ENCODE measurements at places on chromosomes 6 and 20.
A peak's percentile ranks its signal among the peaks of the same experiment; 100 is the strongest.

DNA sequence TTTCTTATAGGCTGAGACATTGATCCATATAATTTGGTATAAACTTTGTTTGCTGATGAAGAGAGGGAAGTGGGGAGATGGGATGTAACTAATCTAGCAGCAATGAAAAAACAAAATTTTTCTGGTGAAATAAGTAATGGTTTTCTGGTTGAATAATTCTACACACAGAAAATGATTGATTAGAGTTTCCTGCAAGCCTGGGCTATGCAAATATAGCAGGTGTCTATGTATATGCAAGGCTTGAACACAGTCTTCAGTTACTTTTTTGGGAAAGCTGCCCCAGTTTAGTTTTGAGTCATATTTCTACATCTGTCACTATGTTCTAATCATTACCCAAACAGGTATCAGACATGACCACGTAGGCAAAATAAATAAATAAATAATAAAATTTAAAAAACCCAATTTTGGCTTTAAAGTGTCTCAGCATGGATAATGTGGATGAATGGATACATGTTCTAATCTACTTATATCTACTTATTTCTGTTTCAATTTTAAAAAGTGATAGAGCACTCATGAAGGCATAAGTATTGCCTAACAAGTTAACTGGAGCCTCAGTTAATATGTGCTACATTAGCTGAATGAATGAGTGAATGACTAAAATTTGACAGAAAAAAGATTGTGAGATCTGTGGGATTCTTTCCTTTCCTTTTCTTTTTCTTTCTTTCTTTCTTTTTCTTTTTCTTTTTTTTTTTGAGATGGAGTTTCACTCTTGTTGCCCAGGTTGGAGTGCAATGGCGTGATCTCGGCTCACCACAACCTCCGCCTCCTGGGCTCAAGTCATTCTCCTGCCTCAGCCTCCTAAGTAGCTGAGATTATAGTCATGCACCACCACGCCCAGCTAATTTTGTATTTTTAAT lies 37.2 kb upstream of the TFB1M start:
- H3K36me3 ChIP-seq, result peaks cover 4% of the 10 kb centered on the region
- no peak for DNase-seq
- no peaks in the 10 kb centered on the region for H3K4me1 ChIP-seq
- no peak overlapping the region for H3K4me3 ChIP-seq

DNA sequence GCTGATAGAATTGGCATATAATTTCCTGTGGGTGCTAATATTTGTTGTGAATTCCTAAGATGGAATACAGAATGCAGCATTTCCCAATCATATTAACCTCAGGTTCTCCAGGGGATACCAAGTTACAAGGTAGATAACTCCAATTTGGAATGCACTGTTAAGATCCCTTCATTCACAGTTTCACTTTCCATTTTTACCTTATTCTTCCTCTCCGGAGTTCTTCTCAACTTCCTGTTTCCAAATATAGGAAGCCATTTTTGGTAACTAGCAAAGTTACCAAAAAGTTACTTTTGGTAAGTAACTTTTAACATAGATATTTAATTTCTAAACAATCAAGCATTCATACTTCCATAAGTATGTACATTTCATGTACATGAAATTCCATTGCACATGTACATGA lies 63.5 kb upstream of the PHACTR2 start:
- no peak overlapping the region for H3K27ac ChIP-seq
- peaks cover 2% of the 10 kb centered on the region for H3K4me1 ChIP-seq
- H3K4me3 ChIP-seq, result no peak overlapping the region

DNA sequence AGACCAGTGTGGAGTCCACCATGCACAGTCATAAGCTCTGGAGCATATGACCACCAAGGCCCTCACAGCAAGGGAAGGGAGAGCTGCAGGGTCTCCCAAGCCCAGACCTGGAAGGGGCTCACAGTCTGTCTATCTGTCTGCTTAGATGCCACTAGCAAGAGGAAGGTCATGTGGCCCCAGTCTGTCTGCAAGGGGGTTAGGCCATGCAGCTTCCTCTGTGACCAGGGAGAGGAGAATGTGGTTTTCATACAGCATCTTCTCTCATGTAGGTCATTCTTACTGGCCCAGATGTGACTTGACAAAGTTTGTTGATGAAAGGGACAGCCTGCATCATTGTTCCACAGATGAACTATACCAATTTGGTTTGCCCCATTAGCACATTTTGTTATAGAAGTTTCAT lies 260.8 kb downstream of the FARS2 start:
- H3K27ac ChIP-seq, result no peak overlapping the region
- no peak overlapping the region for H3K4me3 ChIP-seq
- no peak for DNase-seq

DNA sequence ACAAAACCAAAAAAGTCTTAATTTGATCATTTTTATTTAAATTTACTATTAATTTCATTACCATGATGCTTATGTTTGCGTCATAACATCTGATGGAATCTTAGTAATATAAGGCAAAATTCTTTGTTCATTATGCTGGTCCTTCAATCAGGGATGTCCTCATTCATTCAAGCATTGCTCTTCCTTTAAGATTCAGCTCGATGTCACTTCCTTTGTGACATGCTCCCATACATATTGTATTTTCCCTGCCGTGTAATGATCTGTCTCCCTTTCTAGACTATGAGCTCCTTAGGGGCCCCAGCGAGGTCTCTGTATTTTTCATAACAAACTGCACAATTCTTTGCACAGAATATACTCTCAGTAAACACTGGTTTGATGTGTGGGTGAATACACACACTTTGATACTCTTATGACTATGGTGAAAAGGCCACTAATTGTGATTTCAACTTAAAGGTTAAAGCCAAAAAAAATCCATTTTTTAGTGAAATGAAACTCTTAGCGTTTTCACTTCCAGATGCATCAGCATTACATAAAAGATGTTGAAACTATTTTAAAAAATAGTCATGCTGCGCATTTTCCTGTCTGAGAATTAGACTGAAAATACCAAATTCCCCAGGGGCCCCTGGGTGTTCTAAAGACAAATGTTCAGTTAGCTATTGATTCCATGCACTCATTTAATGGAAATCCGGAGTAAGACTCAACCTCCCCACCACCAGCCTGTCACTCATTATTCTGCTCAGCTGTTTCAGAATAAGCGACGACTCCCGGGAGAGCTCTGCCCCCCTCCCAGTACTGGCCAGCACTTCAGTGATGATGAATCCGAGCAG lies 169.7 kb downstream of the ATXN1 start:
- H3K4me1 ChIP-seq, result peaks cover 13% of the 10 kb centered on the region
- H3K36me3 ChIP-seq, result peaks cover 2% of the 10 kb centered on the region
- DNase-seq, result no peak
- no peak overlapping the region for H3K4me3 ChIP-seq

DNA sequence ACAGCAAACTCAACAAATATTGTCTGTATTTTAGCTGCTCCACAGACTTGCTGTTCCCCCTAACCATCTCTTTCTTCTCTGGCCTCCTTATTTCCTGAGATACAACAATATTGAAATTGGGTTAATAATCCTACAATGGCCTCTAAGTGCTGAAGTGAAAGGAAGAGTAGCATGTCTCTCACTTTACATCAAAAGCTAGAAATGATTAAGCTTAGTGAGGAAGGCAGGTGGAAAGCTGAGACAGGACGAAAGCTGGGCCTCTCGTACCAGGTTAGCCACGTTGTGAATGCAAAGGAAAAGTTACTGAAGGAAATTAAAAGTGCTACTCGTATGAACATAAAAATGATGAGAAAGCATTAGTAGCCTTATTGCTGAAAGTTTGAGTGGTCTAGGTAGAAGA lies 63.8 kb downstream of the ELOVL5 start:
- no peak overlapping the region for H3K27ac ChIP-seq
- H3K4me3 ChIP-seq, result no peak overlapping the region
- peaks cover 7% of the 10 kb centered on the region for H3K36me3 ChIP-seq
- H3K4me1 ChIP-seq, result peaks cover 13% of the 10 kb centered on the region

GRCh38 chr20:36540551-36541211 lies 638 bp upstream of the MYL9 start:
- H3K4me3 ChIP-seq, result peak overlapping the region; percentile 64
- H3K4me1 ChIP-seq, result peaks cover 9% of the 10 kb centered on the region
- no peak overlapping the region for H3K27ac ChIP-seq
- no peak for DNase-seq
